ENCODE measurements at places on chromosomes 12 and 14.
A peak's percentile ranks its signal among the peaks of the same experiment; 100 is the strongest.

- H3K27me3 ChIP-seq, result no peaks in the 10 kb centered on the region
- DNase-seq, result peak; percentile 60
- no peaks in the 10 kb centered on the region for H3K36me3 ChIP-seq
These were observed 143.5 kb downstream of the SCARB1 start for GRCh38 chr12:124720004-124720680.

- H3K4me3 ChIP-seq, result no peak overlapping the region
- no peaks in the 10 kb centered on the region for H3K4me1 ChIP-seq
- H3K27me3 ChIP-seq, result no peaks in the 10 kb centered on the region
- no peaks in the 10 kb centered on the region for H3K36me3 ChIP-seq
- H3K27ac ChIP-seq, result no peak overlapping the region
These were observed 207.7 kb upstream of the PLEKHG7 start for GRCh38 chr12:92495108-92495507.

- no peak overlapping the region for H3K4me3 ChIP-seq
- no peaks in the 10 kb centered on the region for H3K4me1 ChIP-seq
- peaks cover 54% of the 10 kb centered on the region for H3K27me3 ChIP-seq
- DNase-seq, result no peak
These were observed 63.7 kb downstream of the PUS7L start for GRCh38 chr12:43694879-43695278.

DNA sequence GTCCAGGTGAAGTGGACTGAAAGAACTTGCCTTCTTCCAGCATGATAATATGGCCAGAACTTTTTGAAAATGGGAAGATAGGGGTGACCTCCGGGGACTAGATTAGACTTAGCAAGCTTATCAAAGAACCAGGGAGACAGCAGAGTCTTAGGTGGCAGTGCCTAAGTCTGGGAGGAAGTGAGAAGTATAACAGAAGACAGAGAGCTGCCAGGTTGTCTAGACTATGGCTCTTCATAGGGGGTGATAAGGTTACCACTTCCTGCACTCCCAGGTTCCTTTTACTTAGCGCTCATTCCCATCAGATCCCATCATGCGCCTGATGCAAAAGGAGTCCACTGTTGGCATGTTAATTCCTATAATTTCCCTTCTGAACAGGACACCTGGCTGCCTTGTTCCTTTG is 69.9 kb downstream of the PLXNC1 start:
- no peak for DNase-seq
- H3K36me3 ChIP-seq, result no peaks in the 10 kb centered on the region
- no peak overlapping the region for H3K4me3 ChIP-seq
- no peaks in the 10 kb centered on the region for H3K4me1 ChIP-seq

DNA sequence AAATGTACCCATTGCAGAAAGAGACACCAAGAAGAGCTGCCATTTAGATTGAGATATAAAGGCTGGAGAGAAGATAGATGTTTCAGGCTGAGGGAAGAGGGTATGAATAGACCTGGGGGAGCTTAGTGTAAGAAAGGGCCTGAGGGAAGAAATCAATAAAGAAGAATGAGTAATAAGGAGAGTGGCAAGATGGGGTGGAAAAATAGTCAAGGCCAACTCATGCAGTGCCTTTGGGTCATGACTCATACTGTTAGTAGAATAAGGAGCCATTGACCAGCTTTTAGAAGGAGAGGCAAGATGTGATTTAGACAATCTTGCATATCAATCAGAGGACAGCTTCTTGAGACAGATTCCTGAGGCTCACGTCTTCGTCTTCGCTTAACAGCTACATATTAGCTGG is 287.5 kb downstream of the DUSP6 start:
- DNase-seq, result peak; percentile 80
- peaks cover 27% of the 10 kb centered on the region for H3K4me1 ChIP-seq
- H3K27me3 ChIP-seq, result no peaks in the 10 kb centered on the region
- H3K27ac ChIP-seq, result no peak overlapping the region

DNA sequence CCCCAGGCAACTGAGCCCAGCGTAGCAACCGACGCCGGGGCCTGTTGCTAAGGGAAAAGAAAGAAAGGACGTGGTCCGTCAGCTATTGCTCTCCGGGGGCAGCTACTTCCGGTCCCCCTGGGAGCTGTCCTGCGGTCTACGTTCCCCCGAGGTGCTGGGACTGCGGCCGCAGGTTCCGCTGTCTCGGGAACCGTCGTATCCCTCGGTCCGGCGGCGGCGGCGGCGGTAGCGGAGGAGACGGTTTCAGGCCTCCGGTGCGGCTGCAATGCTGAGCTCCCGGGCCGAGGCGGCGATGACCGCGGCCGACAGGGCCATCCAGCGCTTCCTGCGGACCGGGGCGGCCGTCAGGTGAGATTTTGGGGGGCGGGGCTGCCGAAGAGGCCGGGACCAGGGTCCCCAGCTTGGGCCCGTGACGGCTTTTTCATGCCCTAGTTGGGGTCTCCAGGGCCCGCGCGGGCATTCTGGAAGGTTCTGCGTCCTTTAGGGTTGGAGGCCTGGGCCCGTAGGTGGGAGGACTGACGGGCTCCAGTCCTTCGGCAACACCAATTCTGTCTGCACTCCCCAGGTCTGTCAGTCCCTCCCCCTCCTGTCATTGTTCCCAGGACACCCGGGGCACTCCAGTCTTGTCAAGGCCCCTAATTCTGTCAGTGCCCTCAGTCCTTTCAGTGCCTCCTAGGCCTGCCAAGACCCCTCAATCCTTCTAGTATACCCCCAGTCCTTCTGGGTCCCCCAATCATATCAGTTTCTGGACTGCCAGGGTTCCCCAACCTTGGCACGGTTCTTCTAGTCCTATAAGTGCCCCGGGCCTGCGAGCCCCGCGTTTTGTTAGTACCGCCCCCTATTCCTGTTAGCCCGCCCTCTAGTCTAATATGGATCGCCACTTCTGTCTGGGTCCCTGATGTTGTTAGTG is at the start of gene USP30:
TSS of gene USP30 (plus strand) at position 163 of the 910 bp plus-strand sequence. CDS start at position 266, 103 bp downstream.
- no peaks in the 10 kb centered on the region for H3K27me3 ChIP-seq
- H3K36me3 ChIP-seq, result peaks cover 14% of the 10 kb centered on the region
- peak within 1 kb of the TSS; percentile 86 for H3K4me3 ChIP-seq
- H3K27ac ChIP-seq, result peak within 1 kb of the TSS; percentile 90

DNA sequence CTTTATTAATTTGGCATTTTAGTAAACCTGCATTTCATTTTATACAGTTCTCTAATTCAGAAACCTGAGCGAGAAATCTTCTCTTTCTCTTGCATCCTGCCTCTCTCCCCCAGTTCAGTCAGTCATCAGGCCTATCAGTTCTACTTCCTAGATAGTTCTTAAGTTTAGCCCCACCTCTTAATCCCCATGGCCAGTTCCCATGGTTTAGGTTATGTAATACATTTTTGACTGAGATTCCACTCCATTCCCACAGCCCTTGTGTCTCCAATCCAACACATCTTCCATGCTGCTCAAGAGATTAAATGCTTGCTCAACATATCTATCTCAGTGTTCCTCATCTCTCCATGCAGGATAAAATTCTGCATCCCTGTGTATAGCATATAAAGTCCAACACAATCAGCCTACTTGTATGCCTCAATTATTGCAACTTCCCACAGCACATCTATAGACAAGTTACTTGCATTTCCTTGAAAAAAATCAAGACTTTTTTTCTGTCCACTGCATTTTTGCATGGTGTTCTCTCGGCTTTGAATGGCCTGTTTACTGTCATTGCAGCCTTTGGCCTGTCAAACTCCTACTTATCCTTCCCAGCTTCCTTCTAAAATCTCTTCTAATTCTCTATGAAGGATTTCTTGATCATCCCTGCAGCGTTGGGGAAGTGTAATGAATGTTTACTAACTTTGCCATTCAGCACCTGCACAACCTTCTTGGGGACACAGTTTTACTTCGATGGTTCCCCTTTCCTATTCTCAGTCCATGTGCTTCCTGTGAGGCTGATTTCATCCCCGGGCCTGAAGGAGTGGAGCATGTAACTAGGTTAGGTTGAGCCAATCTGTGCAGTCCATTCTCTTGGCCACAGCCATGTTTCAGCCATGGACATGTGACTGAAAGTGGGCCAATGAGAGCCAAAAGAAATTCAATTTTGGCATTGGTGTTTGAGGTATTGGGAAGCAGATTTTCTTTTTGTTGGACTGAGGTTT is 80.8 kb downstream of the DACT1 start:
- H3K4me3 ChIP-seq, result no peak overlapping the region
- H3K36me3 ChIP-seq, result peaks cover 6% of the 10 kb centered on the region
- peaks cover 5% of the 10 kb centered on the region for H3K4me1 ChIP-seq
- H3K27ac ChIP-seq, result no peak overlapping the region
- peaks cover 97% of the 10 kb centered on the region for H3K27me3 ChIP-seq

DNA sequence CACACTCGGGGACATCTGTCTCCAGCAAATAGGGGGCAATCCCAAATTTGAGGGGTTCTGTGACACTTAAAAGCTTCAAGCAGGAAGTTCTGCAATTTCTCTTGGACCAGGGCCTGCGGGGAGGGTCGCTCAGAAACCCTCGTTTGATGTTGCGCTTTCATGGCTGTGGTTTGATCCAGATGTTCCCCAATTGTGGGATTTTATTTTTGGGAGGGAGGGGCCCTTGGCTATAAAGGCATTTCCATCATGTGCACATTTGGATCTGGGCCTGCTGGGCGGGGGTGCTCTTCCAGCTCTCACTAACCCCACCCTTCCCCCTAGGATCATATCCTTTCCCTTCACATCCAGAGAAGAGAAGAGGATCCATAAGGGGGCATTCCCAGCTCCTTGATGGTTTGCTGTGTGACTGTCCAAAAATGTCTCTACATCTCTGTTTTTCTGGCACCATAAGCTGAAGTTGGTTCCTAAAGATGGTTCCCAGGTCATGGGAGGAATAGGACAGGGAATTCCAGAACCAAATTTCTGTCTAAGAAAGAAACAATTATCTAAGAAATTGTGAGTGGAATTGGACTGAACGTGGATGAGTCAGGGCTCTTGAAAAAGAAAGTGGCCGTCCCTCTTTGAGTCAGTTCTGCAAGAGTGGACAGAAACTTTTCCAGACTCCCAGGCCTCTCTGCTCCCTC is 47.2 kb downstream of the SMUG1 start:
- no peak overlapping the region for H3K27ac ChIP-seq
- no peak overlapping the region for H3K4me3 ChIP-seq
- no peaks in the 10 kb centered on the region for H3K27me3 ChIP-seq
- peaks cover 6% of the 10 kb centered on the region for H3K36me3 ChIP-seq
- H3K4me1 ChIP-seq, result no peaks in the 10 kb centered on the region

DNA sequence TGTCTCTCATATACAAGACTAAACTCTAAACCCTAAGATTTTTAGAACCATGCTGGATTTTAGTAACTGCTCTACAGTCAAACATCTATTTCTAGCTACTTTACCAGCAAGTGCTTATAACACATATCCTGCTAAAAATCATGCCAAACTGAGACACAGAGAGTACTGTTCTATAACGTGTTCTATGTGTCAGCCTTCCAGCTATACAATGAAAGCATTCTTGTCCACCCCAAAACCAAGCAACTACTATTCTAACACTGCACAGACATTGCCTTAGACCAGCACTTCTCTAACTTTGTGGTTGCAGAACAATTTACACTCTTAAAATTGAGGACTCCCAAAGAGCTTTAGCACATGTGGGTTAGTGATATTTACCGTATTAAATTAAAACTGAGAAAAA is 85.7 kb downstream of the SPPL3 start:
- DNase-seq, result no peak
- no peaks in the 10 kb centered on the region for H3K36me3 ChIP-seq
- H3K27ac ChIP-seq, result no peak overlapping the region
- H3K4me1 ChIP-seq, result peaks cover 10% of the 10 kb centered on the region
- no peak overlapping the region for H3K4me3 ChIP-seq

DNA sequence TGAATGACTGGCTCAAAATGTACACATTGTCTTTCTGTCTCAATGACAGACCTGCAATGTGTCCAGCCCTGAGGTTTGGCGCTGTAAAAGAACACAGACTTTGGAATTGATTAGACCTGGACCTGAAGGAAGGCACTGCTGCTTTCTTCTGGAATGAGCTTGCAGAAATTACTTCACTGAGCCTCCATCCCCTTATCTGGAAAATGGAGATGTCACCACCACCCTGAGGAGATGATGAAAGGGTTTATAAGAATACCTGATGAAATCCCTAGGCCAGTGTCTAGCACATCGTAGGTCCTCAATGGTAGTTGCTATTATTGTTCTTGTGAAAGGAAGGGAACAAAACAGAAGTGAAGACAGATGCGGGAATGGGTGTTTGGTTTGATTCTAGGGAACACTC is 9.7 kb upstream of the WSB2 start:
- no peak for DNase-seq
- H3K36me3 ChIP-seq, result peaks cover 6% of the 10 kb centered on the region
- H3K4me3 ChIP-seq, result no peak overlapping the region
- H3K27ac ChIP-seq, result no peak overlapping the region

- H3K4me1 ChIP-seq, result peaks cover 20% of the 10 kb centered on the region
- no peaks in the 10 kb centered on the region for H3K27me3 ChIP-seq
- no peak overlapping the region for H3K4me3 ChIP-seq
- peak overlapping the region; percentile 95 for H3K27ac ChIP-seq
These were observed 13.0 kb upstream of the GPR68 start for GRCh38 chr14:91257328-91258010.

GRCh38 chr12:4943067-4943937 is 33.6 kb downstream of the KCNA1 start:
- H3K36me3 ChIP-seq, result no peaks in the 10 kb centered on the region
- no peak overlapping the region for H3K4me3 ChIP-seq
- no peaks in the 10 kb centered on the region for H3K4me1 ChIP-seq
- no peaks in the 10 kb centered on the region for H3K27me3 ChIP-seq

GRCh38 chr14:26525085-26525484 is 72.7 kb downstream of the NOVA1 start:
- no peaks in the 10 kb centered on the region for H3K27me3 ChIP-seq
- no peak for DNase-seq

DNA sequence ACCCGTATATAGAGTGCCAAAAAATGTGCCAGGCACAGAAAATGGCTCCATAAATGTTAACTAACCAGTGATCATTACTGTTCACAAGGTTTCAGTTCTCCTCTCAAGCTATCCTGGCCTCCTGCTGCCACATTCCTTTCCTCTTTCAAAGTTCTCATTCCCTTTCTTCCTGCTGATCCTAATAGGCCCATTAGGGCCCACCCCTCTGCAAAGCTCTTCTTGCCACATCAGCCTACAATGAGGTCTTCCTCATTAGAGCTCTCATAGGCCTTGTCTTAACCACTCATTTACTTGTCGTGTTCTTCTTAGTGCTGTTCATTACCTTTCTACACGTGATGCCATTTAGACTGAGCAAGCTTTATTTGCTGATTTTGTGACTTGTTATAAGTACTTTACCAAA is 40.5 kb downstream of the RPS29 start:
- no peak overlapping the region for H3K4me3 ChIP-seq
- no peaks in the 10 kb centered on the region for H3K36me3 ChIP-seq
- H3K4me1 ChIP-seq, result peaks cover 4% of the 10 kb centered on the region
- H3K27ac ChIP-seq, result no peak overlapping the region
- no peak for DNase-seq
- H3K27me3 ChIP-seq, result no peaks in the 10 kb centered on the region

- peak; percentile 66 for DNase-seq
- no peaks in the 10 kb centered on the region for H3K27me3 ChIP-seq
These were observed 79.0 kb downstream of the PRIMA1 start for GRCh38 chr14:93709249-93709648.

- H3K36me3 ChIP-seq, result no peaks in the 10 kb centered on the region
- DNase-seq, result no peak
- H3K4me1 ChIP-seq, result no peaks in the 10 kb centered on the region
- no peak overlapping the region for H3K27ac ChIP-seq
- H3K27me3 ChIP-seq, result peaks cover 20% of the 10 kb centered on the region
These were observed 643 bp upstream of the TAMALIN start for GRCh38 chr12:52005903-52006703.

GRCh38 chr12:117134059-117134458 is 34.8 kb upstream of the TESC start:
- no peak for DNase-seq
- H3K4me1 ChIP-seq, result no peaks in the 10 kb centered on the region
- H3K36me3 ChIP-seq, result no peaks in the 10 kb centered on the region
- H3K27ac ChIP-seq, result no peak overlapping the region
- H3K4me3 ChIP-seq, result no peak overlapping the region
- no peaks in the 10 kb centered on the region for H3K27me3 ChIP-seq

- H3K4me1 ChIP-seq, result peaks cover 18% of the 10 kb centered on the region
- H3K27ac ChIP-seq, result no peak overlapping the region
- no peak for DNase-seq
These were observed 71.2 kb downstream of the ELK3 start for GRCh38 chr12:96265400-96265799.

All from MCF 10A (cell line).